NCI-H1092 treated with DMSO at 0.1 percent for 48 hours (cell line): ENCODE measurements at places on chromosomes 2 and 18.

DNA sequence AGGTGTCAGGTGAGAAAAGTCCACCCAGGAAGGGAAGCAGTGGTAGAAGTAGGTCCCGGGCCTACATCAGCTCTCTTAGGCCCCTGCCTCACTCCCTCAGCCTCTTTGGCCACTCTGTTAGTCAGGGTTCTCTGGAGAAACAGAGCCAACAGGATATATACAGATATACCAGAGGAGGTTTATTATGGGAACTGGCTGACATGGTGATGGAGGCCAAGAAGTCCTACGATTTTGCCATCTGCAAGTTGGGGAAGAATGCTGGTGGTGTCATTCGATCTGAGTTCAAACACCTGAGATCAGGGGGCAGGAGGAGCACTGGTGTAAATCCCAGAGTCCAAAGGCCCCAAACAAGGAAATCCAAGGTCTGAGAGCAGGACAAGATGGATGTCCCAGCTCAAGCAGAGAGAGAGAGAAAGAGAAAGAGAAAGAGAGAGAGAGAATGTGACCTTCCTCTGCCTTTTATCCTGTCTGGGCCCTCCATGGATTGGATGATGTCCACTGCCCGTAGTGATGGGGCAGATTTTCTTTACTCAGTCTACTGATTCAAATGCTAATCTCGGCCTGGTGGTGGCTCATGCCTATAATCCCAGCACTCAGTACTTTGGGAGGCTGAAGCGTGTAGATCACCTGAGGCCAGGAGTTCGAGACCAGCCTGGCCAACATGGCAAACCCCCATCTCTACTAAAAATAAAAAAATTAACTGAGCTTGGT, 111.1 kb upstream of the MYCN start:
- DNase-seq = no peak

DNA sequence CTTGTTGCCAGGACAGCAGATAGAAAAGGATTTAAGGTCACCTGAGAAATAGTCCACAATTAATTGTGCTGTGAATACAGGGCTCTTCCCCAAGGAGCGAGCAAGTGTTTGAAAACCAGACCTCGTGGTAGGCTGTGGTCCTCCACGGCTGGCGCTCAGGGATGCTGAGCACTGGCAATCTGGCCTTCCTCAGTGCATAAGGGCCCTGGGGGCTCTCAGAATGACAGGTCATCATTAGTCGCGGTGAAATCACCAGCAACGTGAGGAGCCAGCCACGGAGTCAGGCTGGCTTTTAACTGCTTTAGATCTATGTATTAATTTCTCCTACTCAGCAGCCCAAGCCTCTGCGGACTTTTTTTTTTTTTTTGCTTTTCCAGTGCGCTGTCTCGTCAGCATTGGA, 148.5 kb downstream of the FHOD3 start:
- DNase-seq = no peak

GRCh38 chr2:191158193-191158592, 7.4 kb upstream of the STAT4 start:
- DNase-seq = no peak

DNA sequence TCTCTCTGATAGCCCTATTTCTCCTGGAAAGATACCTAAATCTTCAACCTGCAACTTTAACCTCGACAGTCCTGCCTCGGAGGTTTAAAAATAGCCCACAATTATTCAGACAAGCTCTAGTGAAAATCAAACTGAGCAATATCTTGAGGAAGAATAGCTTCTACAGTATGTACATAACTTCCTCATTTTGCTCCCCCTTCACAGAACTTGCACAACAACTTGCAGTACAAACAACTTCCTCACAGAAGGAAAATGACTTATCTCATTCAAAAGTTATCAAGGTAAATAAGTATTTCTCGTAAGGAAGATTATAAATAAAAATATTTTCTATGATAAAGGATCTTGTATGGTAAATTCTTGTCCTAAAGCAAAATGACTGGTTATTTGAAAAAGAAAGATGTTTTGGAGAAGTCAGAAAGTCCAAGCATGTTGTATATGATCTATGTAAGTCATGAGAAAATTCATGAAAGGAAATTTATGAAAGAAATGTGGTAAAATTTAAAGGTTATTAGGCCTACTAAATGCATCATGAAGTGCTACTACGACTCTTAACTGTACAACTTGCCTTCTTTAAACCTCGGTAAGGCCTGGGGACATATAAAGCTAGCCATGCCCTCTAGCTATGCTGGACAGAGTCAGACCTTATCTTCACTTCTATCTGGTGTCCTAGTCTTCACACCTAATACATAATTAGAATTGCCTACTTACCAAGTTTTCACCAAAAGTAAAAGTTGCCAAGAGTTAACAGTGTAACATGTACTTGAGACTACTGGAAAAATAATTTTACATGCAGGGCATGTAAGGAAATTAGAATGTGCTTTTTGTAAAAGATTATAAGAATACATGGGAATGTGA, 394.5 kb downstream of the DLGAP1 start:
- DNase-seq = no peak

DNA sequence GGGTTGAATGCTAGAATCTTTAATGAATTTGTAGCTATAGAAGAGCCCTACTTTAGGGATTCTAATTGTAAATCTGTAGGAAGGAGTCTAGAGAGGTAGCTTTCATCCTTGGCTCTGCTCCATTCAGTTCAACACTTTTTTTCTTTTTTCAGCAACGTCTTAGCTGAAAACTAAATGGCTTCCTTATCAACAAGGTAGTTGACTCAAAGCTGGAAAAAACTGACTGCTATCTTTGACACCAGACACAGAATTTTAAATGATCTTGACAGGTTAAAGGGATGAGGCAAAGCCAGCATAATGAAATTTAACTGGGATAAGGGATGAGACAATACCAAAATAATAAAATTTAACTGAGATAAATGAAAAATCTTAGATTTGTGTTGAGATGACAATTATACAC, 54.9 kb downstream of the TMEFF2 start:
- no peak for DNase-seq

DNA sequence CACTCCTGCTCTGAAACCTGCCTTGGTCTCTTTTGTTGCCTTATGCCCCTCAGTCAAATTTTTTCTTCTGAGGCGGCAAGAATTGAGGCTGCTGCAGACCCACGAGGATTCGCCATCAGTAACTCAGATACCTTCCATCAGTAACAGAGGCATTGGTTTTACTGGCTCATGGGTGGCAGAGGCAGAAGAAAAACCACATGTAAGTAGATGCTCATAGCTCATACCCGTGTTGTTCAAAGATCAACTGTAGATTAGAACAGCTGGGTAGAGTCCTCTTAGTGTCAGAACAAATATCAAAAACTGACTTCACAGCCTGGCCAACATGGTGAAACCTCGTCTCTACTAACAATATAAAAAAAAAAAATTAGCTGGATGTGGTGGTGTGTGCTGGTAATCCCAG, 598.0 kb upstream of the SOX11 start:
- DNase-seq = no peak

- no peak for DNase-seq
Measured at GRCh38 chr18:34959211-34959829, 81.9 kb upstream of the MAPRE2 start.

GRCh38 chr2:219969508-219969907, 342.1 kb downstream of the SLC4A3 start:
- DNase-seq = no peak

- DNase-seq = no peak
Measured at GRCh38 chr2:236928380-236929037, 157.2 kb upstream of the COPS8 start.

GRCh38 chr2:191999101-191999841, 152.4 kb upstream of the CAVIN2 start:
- no peak for DNase-seq

GRCh38 chr18:44119607-44120006, 561.1 kb upstream of the SETBP1 start:
- no peak for DNase-seq

DNA sequence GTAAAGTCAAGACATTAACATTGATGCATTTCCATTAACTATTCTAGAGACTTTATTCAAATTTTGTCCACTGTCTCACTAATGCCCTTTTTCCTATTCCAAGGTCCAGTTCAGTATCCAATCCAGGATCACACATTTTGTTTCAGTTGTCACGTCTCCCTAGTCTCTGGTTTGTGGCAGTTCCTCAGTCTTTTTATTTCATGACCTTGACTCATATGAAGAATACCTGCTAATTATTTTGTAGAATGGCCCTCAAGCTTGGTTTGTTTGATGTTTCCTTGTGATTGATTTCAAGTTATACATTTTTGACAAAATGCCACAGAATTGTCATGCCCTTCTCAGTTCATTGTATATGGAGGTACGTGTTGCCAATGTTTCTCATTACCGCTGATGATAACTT, 145.2 kb downstream of the FHOD3 start:
- DNase-seq = no peak

- DNase-seq = no peak
Measured at GRCh38 chr18:9712130-9712577, 4.1 kb downstream of the RAB31 start.

DNA sequence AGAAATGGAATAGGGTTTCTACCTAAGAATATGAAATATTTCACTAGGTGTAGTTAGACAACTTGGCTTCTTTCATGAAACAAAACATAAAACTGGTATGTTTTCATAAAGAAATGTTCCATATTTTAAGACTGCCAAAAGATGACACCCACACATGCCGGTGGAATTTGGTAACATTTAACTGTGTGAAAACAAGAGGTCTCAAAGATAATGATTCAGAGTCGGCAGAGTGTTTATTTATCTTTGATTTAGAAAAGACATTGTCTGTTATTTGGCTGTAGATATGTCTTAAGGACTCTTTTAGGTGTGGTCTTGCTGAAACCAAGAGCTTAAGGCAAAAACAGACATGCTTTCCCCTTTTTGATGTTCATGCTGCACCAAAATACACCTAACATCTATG, 63.5 kb upstream of the FN1 start:
- DNase-seq = no peak

DNA sequence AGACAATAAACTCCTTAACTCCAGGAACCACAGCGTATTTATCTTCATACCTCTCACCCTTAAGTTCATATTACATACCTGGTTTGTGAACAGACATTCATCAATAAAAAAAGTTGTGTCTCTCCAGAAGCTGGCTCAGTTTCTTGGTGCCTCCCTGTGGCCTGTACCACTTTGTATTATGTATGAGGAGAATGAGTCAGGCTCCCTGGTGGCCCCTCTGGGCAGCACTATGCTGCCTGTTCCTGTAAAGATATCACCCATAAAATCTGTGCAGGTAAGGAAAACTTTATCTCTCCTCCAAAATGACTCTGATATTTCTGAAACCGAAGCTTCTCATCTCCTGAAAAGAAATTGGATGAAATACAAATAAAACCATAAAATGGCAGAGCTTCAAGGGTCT, 198.4 kb upstream of the NT5C1B start:
- DNase-seq = no peak

DNA sequence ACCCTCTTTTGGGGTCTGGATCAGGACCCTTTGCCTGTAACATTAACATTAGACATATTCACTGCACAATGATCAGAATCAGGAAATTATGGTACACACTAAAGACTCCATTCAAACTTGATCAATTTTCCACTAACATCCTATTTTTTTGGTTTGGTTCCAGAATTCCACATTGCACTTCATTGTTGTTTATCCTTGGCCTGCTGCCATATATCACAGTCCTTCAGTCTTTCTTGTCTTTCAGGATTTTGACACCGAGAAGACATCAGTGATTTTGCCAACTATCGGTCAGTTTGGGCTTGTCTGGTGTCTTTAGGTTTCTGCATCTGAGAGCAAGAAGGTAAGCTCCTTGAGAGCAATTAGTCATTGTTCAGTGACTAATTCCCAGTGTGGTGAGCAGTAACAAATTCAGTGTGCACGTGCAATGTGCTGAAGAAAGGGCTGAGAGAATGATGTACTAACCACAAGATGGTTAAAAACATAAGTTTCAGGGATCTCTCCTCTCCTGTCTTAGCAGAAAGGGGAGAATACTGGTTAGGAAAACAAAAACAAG, 23.5 kb downstream of the MARCHF4 start:
- DNase-seq = no peak

GRCh38 chr18:30709595-30709994, 332.9 kb downstream of the DSC3 start:
- no peak for DNase-seq

DNA sequence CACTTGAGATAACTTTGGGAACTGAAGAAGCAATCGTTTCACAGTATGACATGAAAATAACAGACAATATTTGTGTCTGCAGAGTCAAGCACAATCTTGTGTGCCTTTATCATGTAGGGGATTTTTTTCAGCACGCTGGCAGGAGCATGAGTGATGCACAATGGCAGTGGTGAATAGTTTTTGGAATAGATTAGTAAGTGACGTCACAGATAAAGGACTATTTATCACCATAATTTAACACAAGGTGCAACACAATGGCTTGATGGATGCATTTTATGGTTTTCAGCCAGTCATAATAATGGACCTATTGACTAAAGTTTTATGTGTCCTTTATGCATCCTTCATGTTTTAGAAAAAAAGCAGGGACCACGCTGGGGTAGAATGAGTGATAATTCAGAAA, 559.8 kb upstream of the FANCL start:
- no peak for DNase-seq
